Stomach (tissue), 19 donors: ENCODE measurements at places on chromosomes 1 and 21. TPM values are rescaled to one million over a fixed set of nuclear protein-coding genes. Genes with fewer than 3 reads are reported as not detected.
A peak's percentile ranks its signal among the peaks of the same experiment; 100 is the strongest.

The ARHGEF11 gene
- 30.4 TPM for total RNA-seq

DNA sequence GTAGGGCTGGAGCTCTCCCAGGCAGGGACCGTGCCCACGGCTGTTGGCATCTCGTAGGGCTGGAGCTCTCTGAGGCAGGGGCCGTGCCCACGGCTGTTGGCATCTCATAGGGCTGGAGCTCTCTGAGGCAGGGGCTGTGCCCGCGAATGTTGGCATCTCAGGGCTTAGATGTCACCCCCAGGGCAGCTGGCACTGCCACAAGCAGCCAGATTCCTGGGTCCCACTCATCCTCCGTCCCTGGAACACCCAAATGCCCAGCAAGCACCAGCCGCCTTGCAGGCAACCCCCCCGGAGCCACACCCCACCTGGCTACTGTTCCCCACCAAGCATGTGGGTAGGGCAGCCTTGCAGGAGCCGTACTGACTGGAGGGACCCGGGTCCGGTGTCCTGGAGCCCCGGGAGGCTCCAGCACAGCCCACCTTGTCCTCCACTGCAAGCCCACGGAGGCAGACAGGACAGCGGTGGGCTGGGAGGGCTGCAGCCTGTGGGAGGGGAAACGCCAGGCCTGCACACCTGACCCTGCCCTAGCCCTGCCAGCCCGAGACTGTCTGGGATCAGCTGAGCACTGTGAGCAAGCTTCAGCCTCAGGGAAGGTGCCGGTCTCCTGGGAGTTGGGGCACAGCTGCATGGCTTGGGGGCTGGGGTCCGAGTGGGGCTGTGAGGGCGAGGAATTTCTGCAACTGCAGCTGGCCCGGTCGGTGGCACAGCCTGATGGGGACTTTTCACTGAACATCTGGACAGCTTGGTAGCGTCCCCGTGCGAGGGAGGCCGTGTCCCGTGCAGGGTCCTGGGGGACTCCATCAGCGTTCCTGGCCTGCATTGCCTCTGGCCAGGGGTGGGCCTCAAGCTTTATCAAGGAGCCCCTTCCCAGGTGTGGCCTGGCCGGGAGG is 53.6 kb downstream of the COL18A1 start:
- no peak for DNase-seq

DNA sequence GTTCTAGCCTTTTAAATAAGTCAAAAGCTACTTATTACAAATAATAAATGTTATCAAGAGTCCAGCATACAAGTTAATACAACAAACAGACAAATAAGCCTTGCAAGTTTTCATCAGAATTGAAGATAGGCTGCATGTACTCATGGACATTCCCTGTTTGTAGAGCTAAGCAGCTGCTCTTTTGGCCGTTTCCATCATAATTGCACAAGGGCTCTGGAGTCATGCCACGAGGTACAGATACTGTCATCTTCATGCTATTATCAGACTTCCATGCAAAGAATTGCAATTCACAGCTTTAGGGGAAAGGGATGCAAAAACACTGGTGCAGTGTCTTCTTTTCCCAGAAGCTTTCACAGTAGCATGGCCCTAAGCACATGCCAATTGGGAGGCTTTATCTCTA is 52.8 kb upstream of the TBX15 start:
- DNase-seq: peak; percentile 47

The HTR1D gene
- total RNA-seq: not detected

DNA sequence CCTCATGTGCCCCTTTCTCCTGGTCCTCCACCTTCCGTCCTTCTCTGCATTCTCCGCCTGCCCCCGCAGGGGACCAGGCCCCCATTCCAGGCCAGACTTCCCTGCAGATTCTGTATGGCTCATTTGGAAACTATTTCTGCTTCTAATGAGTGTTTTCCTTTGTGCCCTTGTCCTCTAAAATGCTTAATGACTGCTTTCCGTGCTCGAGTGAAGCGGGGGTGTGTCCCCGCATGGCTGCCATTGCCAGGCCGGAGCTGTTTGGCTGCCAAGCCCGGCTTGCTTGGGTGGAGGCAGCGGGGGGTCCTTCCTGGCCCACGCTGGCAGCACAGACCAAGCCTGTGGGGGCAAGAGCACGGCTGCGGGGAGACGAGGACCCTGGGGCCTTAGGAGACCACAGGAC is 299.3 kb upstream of the VAMP3 start:
- no peak for DNase-seq

The IL12RB2 gene
- total RNA-seq: not detected

- peak; percentile 10 for DNase-seq
Measured at GRCh38 chr21:27240839-27241238, 274.0 kb upstream of the ADAMTS5 start.

GRCh38 chr1:26787706-26788514 is at the start of gene PIGV:
PIGV (plus strand) TSS chr1:26787950; CDS start chr1:26790816, 2,866 bp downstream.
- peak; percentile 89 for DNase-seq

GRCh38 chr21:46498335-46499050 is 39.8 kb downstream of the DIP2A start:
- no peak for DNase-seq

- no peak for DNase-seq
Measured at GRCh38 chr1:8680664-8681650, 136.5 kb downstream of the RERE start.

DNA sequence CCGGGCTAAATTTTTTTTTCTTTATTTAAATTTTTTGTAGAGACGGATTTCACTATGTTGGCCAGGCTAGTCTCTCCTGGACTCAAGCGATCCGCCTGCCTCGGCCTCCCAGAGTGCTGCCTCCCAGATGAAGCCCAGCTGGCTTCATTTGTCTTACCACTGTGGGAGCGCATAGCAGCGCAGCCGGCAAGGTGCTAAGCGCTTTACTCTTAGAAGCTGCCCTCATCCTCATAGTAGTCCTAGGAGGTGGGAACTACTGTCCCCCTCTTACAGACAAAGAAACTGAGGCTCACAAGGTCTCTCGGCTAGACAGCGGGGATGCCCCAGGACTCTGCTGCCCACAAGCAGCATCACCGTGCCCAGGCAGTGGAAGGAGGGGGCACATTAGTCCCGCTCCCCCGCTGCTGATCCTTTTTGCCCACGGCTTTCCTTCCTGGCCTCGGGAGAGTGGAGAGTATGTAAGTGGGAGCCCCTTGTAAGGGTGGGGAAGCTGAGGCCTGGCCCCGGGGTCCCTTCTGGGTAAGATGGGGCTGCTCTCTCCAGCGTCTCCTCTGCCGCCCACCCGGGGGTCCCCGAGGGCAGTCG is 726 bp downstream of the TMEM54 start:
- DNase-seq: no peak

DNA sequence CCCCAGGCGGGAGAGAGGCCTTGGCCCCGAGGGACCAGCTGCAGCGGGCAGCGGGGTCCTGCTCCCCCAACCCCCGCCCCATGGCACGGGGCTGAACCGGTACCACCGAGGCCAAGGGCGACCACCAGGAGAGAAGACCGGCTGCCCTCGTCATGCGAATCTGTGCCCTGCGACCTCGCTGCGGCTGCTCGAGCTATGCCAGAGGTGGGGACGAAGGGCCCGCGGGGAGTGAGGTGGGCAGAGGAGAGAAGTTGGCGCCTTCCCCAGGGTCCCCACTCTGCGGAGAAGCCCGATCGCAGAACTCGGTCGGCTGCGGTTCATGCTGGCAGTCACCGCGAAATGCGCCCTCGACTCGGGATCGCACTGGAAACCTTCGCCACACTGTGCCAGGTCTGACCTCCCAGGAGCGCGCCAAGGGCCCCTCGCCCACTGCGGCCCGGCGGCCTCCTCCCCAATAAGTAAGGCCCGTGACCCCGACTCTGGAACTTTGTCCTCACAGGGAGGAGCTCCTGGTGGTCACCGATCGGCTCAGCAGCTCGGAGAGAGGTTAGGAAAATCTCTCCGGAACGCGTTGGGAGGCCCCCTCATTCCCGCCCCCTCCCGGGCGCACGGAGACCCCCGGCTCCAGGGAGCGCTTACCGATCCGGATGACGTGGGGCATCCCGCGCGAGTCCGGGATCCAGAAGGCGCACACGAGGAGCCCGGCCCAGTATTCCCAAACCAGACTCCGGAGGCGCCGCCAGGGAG is 787 bp downstream of the GRIK3 start:
- DNase-seq: no peak

DNA sequence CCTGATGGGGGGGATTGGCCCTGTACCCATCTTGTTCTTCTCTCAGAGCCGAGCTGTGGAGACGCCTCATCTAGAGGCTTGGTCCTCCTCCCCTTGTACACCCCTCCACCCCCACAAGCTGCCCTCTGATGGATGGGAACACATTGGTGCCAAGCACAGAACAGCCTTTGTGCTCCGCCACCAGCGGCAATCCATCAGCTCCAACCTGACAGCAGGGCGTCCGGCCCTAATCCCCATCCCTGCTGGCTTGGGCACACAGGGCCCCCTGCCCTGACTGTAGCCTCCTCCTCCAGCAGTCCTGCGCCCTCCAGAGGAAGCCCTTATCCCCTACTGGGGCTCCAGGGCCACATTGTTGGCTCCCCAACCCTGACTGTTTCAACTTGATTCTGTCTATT is 3.8 kb upstream of the MYOG start:
- DNase-seq: peak; percentile 14

The FAM131C gene
- not detected for total RNA-seq

The SMIM34 gene
- not detected for total RNA-seq

DNA sequence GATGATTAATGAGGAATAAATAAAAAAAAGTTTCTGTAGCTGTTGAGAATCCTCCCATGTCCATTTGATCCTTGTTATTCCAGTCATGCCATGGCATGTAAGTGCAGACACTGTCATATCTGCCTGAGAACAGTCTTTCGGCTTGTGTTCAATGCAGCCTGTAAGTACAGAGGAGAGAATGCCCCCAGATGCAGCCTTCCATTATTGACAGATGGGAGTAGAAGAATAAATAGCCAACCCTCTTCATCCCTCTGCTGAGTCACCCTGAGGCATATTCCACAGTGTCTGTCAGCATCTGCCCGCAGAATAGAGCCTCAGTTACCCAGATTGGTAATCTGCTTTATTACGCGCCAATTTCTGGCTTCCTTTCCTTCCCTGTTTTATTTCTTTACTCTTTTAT is 139.4 kb downstream of the LRRC7 start:
- DNase-seq: no peak

- DNase-seq: no peak
Measured at GRCh38 chr1:11156963-11157362, 32.2 kb upstream of the ANGPTL7 start.

The CASZ1 gene
- total RNA-seq: 66.5 TPM

- DNase-seq: no peak
Measured at GRCh38 chr1:21628798-21629393, 40.3 kb downstream of the RAP1GAP start.

The IFI6 gene
- total RNA-seq: not detected
